ENCODE measurements at places on chromosomes 7 and 10. TPM values are rescaled to one million over a fixed set of nuclear protein-coding genes. Genes with fewer than 3 reads are reported as not detected.
A peak's percentile ranks its signal among the peaks of the same experiment; 100 is the strongest.

PANK1 gene
- total RNA-seq: 0.95 TPM

DNA sequence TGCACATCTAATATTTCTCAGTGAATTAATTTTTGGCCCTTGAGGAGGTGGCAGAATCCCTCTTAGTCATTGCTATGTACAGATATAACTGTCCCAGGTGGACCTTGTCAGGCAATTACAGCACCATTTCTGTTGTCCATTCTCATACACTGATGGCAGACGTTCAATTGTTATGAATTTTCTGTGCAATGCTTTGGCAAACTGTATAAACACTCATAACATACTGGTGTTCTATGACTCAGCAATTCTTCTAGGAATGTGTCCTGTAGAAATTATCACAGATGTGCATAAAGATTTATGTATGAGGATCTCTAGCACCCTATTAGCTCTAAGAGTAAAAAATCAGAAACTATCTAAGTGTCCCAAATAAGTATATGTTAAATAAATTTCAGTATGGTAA lies 80.8 kb downstream of the DNAJB9 start:
- no peak for DNase-seq

GRCh38 chr10:75058161-75058560 lies 53.3 kb upstream of the SAMD8 start:
- DNase-seq: no peak

DNA sequence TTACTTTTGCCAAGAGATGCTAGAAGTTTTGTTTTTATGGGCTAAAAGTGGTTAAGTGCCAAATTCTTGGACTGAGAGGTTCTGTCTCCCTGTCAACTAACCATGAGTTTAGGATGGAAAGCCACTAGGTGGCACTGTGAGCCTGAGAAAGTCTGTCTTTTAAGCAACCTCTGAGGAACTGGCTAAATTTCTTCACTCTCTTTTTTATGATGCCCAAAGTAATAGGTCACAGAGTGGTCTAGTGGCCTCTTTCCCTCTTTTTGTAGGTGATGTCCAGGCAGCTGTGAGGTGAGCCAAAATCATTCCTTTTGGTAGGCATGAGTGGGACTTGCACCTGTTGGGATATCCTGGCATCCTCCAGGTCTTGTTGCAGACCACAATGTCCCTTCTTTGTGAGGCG lies 56.8 kb downstream of the SND1 start:
- peak; percentile 48 for DNase-seq

- DNase-seq: no peak
Observed at GRCh38 chr10:526651-527312, 162.7 kb downstream of the DIP2C start.
